Ovary (tissue), 10 donors: ENCODE measurements at places on chromosomes 6 and 20. TPM values are rescaled to one million over a fixed set of nuclear protein-coding genes. Genes with fewer than 3 reads are reported as not detected.
A peak's percentile ranks its signal among the peaks of the same experiment; 100 is the strongest.

DNA sequence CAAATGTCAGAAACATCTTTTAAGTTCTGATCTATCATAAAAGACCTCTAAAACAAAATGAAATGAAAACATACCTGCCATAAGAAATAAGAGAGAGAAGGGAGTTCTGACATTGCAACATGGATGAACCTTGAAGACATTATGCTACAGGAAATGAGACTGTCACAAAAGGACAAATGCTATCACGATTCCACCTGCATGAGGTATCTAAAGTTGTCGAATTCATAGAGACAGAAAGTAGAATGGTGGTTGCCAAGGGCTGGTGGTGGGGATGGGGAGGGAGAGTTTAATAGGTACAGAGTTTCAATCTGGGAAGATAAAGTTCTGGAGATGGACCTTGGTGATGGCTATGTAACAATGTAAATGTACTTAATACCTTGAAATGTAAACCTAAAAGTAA is 3.3 kb downstream of the EZR start:
- no peak for DNase-seq

- DNase-seq = no peak
Observed at GRCh38 chr6:101853231-101854085, 459.9 kb downstream of the GRIK2 start.

DNA sequence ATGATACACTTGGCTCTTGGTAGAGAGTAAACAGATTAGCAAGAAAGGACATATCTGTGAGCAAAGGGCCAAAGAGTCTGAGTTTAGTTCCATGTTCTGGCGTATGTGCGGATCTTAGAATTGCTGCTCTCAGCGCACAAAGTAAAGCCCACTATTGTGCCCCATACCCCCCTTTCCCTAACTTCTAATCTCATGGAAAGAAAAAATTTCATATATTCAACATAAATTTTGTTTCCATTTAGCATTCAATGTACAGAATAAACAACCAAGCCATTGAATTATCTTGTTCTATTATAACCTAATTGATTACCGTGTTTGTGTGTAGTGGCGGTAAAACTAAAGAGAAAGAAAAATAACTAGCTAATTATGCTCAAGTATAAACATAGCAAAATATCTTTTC is 30.5 kb downstream of the FILIP1 start:
- no peak for DNase-seq

- DNase-seq = no peak
Observed at GRCh38 chr6:50110587-50110986, 60.9 kb upstream of the DEFB112 start.

DNA sequence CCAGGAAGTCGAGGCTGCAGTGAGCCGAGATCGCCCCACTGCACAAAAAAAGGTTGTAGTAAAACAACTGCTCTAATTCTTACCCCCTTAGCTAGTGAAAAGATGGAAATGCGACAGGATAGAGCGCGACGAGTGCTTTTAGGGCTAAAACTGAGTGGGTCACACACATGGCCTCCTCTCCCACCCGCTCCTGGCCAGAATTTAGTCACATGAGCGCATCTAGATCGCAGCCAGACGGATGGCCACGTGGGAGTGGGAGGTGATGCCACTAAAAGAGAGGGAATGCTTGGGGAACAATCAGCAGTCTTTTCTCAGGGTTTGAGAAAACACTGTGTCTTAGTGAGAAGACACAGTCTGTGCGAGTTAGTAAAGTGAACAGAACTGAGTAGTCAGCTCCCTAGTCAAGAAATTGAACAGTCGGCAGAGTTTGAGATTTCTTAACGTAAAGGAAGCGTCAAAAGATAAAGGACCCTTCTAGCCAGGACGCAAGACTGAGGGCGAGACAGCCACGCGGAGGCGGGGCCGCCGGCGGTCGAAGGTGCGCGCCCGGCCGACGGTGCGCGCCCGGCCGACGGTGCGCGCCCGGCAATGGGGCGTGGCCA is 664 bp upstream of the ACTR5 start:
- DNase-seq = peak; percentile 53

GRCh38 chr6:52555518-52556233 is 21.2 kb downstream of the TRAM2 start:
- no peak for DNase-seq

DNA sequence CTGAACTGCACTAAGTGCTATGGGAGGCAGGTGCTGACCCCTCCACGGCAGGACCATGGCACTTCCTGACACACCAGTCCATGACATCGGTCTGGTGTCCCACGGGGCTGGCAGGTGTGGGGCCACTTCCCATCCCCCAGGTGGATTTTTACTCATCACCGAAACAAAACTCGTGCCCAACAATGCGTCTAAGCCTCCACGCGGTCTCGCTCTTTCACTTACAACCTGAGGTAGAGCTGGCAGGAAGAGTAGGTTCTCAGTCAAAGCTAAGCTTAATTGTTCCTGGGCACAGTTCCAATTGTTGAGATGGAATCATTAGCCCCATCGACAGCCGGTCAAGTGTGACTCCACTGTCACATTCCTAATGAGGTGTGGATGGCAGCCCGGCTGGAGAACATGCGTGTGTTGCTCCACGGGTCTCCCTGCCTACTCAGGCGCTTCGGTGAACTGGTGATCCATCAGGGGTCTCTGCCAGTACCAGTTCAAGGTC is 125.7 kb downstream of the SLC23A2 start:
- DNase-seq = no peak

DNA sequence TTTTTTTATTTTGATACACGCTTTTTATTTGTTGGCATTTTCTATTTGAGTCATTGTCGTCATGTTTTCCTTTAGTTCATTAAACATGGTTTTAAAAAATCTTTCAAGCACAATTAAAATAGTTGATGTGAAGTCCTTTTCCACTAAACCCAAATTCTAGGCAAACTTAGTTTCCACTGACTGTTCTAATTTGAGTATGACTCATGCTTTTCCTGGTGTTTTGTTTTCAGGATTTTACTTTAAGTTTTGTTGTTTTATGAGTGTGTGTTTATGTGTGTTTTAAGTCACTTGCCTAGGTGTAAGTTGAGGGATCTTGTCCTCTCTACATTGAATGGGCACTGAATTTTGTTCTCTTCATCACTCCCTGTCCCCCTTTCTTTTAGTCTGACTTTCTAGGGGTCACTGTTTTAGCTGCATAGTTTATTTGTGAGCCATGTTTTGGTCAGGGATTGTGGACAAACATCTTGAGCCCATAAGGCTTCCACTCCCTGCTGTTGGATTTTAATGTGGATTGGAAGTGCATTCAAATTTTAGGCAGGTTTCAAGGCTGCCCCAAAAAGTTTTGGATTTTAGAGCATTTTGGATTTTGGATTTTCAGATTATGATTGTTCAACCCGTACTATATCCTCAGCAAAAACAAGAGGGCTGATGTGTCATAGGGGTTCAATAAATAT is 94.8 kb downstream of the CDYL start:
- no peak for DNase-seq

- no peak for DNase-seq
Observed at GRCh38 chr6:42042108-42042507, 8.2 kb upstream of the TAF8 start.

GRCh38 chr6:112181130-112181529 is 73.2 kb downstream of the LAMA4 start:
- DNase-seq = no peak

DNA sequence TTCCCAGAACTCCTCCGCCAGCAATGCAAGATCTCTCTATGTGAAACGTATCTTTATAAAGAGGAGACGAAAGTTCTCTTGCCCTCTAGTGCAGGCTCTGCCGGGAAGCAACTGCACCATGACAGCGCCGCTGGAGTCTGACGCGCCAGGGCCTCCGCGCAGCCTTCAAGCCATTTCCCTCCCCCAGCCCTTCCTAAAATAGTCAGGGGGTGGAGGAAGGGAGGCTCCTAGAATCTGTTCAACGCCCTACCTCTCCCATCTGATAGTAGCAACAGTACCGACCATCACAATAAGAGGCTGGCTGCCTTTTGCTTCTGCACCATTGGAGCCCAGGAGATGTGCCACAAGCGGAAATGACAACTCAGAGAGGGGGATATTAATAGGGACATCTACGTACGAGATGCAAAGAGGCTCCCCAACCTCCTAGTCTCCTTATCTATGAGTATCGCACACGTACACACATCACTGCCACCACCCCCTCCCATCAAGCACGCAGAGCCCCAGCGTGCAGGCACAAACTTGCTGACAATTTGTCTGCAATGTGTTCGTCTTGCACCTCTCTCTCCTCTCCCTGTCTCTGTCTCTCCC is 1.0 kb downstream of the SYNE1 start:
- peak; percentile 59 for DNase-seq

- no peak for DNase-seq
Observed at GRCh38 chr6:130032758-130033340, 14.5 kb downstream of the L3MBTL3 start.

DNA sequence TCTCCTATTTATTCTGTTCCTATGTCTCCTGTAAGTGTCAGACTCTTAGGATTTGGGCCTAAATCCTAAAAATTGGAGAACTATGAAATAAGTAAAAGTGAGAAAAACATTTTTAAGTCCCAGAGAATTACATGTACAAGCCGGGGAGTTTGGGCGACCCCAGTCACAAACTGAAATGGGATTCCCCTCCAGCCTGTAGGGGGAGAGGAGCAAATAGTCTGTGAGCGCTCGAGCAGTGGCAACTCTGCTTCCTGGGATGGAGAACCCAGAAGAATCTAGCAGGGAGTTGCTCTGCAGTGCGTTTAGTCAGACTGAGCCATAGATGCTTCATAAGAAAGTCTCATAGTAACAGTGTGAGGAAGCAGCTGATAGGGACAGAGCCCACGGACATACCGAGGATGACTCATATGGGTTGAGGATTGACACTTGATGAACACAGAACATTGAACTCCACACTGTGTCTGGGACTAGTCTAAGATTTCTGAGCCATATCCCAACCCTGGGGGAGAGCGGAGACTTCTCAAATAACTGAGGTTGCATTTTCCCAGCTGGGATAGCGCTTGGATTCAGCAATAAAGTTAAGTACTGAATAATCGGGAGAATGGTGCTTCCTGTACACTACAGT is 437.2 kb downstream of the BCKDHB start:
- DNase-seq = no peak

DNA sequence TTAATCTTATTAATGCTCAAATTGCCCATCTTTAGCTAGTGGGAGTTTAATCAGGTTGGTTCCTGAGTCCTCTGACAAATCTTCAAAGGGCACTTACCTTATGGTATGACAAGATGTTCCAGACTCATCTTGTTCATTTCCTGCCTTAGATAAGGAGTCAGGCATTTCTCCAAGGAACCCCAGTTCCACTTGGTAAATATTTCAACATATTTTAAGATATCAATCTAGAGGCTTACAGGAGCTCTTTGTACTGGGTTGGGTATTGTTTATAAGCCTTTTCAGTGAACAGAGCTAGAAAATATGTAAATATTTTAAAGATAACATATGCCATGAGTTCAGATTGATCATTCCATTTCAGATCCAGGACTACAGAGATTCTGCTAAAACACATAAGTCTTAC is 159.8 kb downstream of the RCAN2 start:
- no peak for DNase-seq

- DNase-seq = no peak
Observed at GRCh38 chr6:161341638-161342037, 67.8 kb upstream of the AGPAT4 start.

DNA sequence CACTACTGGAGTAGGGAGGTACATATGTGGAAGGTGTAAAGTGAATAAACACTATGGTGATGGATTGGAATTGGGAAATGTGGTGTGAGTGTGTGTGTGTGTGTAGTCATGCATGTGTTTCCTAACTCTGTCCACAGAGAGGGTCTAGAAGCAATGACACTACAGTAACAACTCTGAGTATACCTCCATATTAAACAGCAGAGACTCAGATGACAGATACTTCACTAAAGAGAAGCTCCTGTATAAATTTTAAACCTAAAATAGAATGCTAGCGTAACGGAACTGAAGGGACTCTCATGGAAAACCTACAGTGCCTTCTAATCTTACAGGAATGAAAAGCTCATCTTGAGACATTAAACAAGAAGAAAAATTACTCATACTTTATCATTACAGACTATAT is 150.5 kb downstream of the SLC16A10 start:
- no peak for DNase-seq

GRCh38 chr6:140641412-140641811 is 1267.0 kb upstream of the CITED2 start:
- DNase-seq = no peak

GRCh38 chr6:154740658-154741057 is 7.4 kb downstream of the SCAF8 start:
- no peak for DNase-seq

DNA sequence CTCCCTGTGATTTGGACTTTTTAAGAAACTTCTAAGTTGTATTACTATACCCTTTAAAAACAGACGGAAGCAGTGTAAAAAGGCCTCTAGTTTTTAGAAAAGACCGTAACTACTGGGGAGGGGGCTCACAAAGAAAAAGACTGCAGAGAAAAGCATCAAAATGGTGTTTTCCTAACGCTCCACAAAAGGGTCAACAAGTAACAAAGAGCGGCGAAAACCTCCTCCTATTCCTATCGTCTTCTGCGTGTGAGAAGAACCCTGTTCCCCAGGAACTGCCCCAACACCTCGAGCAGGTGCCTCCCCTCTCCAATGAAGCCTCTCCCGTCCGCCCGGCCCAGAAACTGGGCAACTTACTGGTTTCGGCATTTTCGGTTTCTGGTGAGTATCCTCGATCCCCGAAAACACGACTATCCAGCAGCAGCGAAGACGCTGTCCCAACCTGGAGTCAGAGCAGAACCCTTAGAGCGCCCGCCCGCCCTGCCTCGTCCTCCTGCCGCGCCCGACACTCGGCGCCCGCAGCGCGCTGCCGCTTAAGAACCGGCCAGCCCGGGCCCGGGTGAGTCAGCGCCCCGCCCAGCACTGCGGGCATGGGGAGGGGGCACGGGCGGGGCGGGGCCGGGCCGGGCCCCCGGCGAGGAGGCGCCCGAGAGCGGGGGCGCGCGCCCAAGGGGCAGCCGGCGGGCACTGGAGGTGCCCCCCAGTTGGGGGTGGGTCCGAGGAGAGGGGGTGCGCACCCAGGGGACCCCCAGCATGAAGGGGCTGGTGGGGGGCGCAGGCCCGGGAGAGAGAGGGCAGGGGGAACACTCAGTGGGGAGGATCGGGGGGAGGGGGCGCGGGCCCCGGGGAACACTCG is 1.2 kb downstream of the EZR start:
- DNase-seq = peak; percentile 76

DNA sequence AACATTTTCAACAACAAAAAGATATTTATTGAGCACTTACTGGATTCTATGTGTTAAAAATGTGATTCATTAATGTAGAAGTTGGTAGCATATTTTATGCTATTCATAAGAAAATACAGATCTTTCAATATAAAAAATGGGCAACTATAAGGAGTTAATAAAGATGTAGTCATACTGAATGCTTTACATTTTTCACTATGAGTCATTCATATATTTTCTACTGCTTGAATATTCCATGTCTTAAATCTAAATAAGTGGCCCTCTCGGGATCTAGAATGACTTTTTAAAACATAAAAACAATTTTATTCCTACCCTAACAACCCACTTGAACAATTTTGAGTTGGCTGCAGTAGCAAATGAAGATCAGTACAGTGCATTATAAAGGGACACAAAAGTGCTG is 362.1 kb downstream of the PHF3 start:
- DNase-seq = no peak

Gene HDDC2
- polyA plus RNA-seq = 67.3 TPM

Gene TSBP1
- polyA plus RNA-seq = not detected

Gene SAMD10
- 0.27 TPM for polyA plus RNA-seq

Gene MDFI
- polyA plus RNA-seq = 24.0 TPM

Gene EEF1A2
- polyA plus RNA-seq = 0.25 TPM

Gene SPATA2
- polyA plus RNA-seq = 4.7 TPM

Gene COL21A1
- polyA plus RNA-seq = 15.7 TPM

Gene BMP2
- 2.7 TPM for polyA plus RNA-seq
